T-cell (primary cell): ENCODE measurements at places on chromosomes 6 and 20.

DNA sequence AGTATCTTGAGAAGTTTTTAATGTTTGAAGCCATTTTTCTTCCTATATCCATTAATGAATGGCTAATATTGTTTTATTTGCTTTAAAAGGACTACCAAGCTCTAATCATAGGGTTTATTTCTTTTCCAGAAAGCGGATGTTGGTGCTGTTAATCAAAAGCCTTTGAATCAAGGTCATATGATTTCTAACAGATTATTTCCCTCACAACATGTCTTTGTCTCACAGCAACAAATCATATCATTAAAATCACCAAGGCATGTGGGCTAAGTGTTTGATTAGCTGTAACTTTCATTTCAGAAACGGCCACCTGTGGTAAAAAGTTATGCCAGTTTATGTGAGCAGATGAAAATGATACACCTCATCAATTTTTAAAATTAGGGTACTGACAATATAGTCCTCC is 21.7 kb downstream of the TRAF3IP2 start:
- no peaks in the 10 kb centered on the region for H3K27me3 ChIP-seq
- no peak overlapping the region for H3K4me3 ChIP-seq
- no peak for DNase-seq
- no peak overlapping the region for H3K27ac ChIP-seq
- peaks cover 11% of the 10 kb centered on the region for H3K36me3 ChIP-seq

DNA sequence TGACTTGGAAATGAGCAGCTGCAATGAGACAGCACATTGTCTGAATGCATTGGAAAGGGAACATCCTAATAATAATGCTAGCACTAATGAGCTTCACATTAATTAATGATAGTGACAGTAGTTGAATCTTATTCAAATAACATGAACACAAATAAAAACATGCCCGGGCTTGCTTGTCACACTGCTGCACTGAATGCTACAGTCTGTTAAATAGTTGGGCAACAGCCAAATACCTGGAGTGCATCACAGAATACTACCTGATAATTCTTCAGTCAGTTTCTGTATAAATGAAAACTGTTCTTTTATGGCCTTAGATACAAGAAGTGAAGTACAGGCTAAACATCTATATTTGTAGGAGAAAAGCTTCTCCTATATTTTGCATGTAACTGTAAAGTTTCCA is 458.7 kb downstream of the RNF144B start:
- DNase-seq: no peak
- H3K27ac ChIP-seq: no peak overlapping the region
- H3K4me3 ChIP-seq: no peak overlapping the region
- H3K4me1 ChIP-seq: no peaks in the 10 kb centered on the region

DNA sequence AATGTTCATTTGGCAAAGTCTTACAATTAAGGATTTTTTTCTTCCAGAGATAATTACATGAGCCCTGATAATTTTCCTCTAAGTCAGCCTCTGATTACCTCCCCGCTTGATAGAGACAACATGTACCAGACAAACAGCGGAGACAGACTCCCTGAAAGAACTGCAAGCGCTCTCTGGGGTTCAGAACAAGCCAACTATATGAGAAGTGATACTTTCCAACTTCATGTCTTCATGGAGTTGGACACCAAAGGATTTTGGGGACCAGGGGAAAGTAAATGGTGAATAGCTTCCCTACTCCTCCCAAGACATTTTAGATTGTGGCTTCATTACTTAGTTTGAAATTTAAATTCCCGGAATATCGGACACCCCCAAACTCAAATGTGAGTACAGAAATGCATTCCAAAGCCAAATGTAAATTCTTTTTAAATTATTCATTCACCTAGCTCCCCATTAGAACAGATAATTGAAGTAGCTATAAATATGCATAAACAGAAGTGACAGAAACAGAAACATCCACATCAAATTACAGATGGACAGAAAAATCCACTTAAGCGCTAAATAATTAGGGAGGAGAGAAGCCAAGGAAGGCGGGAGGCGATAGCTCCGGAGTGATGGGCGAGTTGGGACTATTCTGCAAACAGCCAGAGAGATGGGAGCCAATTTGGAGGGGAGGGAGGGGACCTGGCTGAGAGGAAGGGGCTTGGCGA is 129.7 kb upstream of the AKAP12 start:
- H3K27me3 ChIP-seq: peaks cover 11% of the 10 kb centered on the region
- no peaks in the 10 kb centered on the region for H3K36me3 ChIP-seq
- H3K27ac ChIP-seq: no peak overlapping the region

DNA sequence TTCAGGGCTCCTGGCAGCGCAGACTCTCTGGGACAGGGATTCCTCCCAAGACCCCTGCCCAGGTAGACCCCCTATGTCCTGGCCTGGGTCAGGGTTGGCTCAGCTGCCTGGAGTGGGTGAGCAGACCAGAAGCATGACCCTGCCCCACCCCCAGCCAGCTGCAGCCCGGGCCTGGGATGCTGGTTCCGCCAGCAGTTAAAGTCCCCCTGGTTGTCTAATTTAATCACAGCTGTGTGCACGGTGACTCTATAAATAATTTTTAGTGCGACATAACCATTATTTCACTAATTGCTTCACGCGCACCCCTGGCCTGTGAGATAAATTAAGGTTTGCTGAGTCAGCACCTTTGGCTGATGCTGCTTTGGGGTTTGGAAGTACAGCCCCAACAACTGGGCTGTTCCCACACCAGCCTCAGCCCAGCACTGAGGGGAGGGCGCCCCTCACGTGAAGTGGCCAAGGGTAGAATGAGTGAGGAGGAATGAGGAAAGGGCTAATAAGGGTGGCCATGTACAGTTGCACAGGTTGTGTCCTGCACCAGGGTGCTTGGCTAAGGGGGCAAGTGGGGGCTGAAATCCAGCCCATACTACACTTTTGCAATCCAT is 26.1 kb upstream of the CDH22 start:
- H3K36me3 ChIP-seq: no peaks in the 10 kb centered on the region
- H3K4me3 ChIP-seq: no peak overlapping the region
- peaks cover 85% of the 10 kb centered on the region for H3K27me3 ChIP-seq
- H3K4me1 ChIP-seq: no peaks in the 10 kb centered on the region
- DNase-seq: no peak

DNA sequence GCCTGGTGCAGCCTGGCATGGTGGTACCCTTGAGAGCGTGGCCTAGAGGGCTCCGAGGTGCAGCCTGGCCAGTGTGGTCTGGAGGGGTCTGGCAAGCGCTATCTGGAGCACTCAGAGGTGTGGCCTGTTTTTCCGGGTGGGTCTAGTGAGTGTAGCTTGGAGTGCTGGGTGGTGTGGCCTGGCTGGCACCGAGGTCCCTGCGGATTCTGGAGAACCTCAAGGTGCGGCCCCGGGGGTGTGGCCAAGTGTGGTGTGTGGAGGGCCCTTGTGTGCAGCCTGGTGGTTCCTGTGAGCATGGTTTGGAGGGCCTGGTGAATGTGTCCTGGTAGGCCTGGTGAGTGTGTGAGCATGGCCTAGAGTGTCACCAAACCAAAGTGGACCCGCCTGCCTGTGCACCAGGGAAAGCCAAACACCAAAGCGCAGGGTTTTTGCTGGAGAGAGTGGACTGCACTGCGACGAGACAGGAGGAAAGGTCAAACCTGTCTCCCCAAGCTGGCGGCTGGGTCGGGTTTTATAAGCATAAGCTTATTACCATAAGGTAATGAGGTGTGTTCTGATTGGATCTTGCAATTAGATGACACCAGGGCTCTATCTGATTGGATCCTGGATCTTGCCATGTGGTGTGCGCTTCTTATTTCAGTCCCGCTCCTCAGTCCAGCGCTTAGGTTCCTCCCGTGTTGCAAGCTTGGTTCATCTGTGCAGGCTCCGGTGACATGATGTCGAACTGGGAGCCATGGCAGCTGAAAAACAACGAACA is 35.7 kb downstream of the IGF2R start:
- no peak overlapping the region for H3K4me3 ChIP-seq
- H3K27ac ChIP-seq: peak overlapping the region; percentile 3
- no peaks in the 10 kb centered on the region for H3K27me3 ChIP-seq
- no peak for DNase-seq
- peaks cover 6% of the 10 kb centered on the region for H3K4me1 ChIP-seq

DNA sequence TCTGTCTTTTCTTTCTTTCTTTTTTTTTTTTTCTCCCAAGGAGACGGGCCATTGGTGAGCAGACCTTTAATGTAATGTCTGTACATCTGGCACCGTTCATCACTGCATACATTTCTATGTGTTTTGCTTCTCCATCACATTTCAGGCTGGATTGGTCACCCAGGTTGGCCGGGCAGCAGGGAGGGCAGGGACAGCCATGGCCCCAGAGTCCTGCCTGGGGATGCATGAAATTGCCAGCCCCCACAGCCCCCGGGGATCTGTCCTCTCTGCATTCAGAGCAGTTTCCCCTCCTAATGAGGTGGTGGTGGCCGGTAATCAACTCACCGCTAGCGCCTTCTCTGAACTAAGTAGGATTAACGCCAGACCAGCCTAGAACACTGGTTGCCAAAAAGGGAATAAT is 50.4 kb downstream of the APCDD1L start:
- no peak overlapping the region for H3K27ac ChIP-seq
- H3K4me1 ChIP-seq: no peaks in the 10 kb centered on the region
- no peaks in the 10 kb centered on the region for H3K36me3 ChIP-seq
- no peaks in the 10 kb centered on the region for H3K27me3 ChIP-seq

GRCh38 chr20:49539481-49540231 is 28.3 kb downstream of the PTGIS start:
- peaks cover 35% of the 10 kb centered on the region for H3K27me3 ChIP-seq
- H3K4me1 ChIP-seq: no peaks in the 10 kb centered on the region
- H3K4me3 ChIP-seq: no peak overlapping the region

GRCh38 chr6:96066376-96066775 is 50.6 kb downstream of the FUT9 start:
- H3K4me3 ChIP-seq: no peak overlapping the region
- DNase-seq: no peak
- no peaks in the 10 kb centered on the region for H3K27me3 ChIP-seq
- H3K36me3 ChIP-seq: no peaks in the 10 kb centered on the region
- H3K4me1 ChIP-seq: no peaks in the 10 kb centered on the region
- no peak overlapping the region for H3K27ac ChIP-seq

- no peak overlapping the region for H3K27ac ChIP-seq
- no peak overlapping the region for H3K4me3 ChIP-seq
- H3K36me3 ChIP-seq: no peaks in the 10 kb centered on the region
- no peaks in the 10 kb centered on the region for H3K27me3 ChIP-seq
These were observed 16.4 kb downstream of the SPTLC3 start for GRCh38 chr20:13025181-13025580.

GRCh38 chr6:13979284-13980171 is 54.8 kb downstream of the RNF182 start:
- H3K27me3 ChIP-seq: no peaks in the 10 kb centered on the region
- no peaks in the 10 kb centered on the region for H3K36me3 ChIP-seq
- no peaks in the 10 kb centered on the region for H3K4me1 ChIP-seq
- no peak overlapping the region for H3K27ac ChIP-seq
- no peak for DNase-seq

GRCh38 chr6:114523508-114523907 is 180.7 kb upstream of the HS3ST5 start:
- no peaks in the 10 kb centered on the region for H3K27me3 ChIP-seq
- no peak for DNase-seq
- H3K27ac ChIP-seq: no peak overlapping the region
- H3K4me3 ChIP-seq: no peak overlapping the region

DNA sequence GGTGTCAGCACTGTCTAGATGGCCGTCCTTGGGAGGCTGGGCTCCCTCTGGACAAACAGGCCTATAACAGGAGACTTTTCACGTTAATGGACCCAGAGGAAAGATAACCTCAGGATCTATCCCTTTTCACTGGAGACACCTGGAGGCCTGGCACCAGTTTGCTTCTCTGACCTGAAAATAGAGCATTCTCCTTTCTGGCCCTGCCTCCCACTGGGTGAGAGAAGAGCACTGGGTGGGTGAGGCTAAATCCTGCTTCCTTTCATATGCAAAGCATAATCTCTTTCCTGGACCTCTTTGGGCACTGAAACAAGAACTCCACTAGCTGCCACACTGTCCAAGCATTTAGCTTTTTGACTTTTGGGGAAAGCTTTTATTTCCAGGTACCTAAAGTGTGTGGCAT is 78.3 kb downstream of the FOXO3 start:
- no peaks in the 10 kb centered on the region for H3K36me3 ChIP-seq
- H3K4me3 ChIP-seq: no peak overlapping the region
- peaks cover 18% of the 10 kb centered on the region for H3K4me1 ChIP-seq
- no peak overlapping the region for H3K27ac ChIP-seq
- DNase-seq: no peak

GRCh38 chr6:116016846-116017545 is 43.7 kb downstream of the FRK start:
- no peaks in the 10 kb centered on the region for H3K36me3 ChIP-seq
- H3K27me3 ChIP-seq: no peaks in the 10 kb centered on the region
- no peak for DNase-seq
- H3K4me3 ChIP-seq: no peak overlapping the region
- H3K4me1 ChIP-seq: no peaks in the 10 kb centered on the region
- H3K27ac ChIP-seq: no peak overlapping the region

DNA sequence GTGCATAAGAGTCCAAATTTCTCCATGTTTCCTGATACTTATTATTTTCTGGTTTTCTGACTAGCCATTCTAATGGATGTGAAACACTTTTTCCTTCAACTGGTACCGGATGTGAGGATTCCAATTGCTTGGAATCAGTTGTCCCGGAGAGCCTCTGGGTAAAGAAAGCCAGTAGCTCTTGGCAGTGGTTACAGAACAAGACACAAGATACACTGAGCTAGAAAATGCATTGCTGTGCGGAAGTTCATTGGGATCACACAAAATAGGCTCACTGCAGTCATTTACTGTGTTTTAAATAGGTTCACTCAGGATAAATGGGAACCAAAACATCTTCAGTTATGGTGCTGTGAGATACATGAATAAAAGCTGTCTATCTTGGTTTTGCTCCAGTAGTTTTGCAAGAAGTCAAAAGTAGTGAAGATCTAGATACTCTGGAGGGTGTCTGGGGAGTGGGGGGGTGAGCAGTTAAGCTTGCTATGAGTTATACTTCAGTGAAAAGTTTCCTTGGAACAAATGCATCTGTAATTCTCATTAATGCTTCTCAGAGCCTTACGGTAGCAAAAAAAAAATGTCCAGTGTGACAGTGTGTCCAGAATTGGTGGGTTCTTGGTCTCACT is 54.4 kb upstream of the RNF182 start:
- H3K4me3 ChIP-seq: no peak overlapping the region
- H3K27ac ChIP-seq: no peak overlapping the region
- DNase-seq: no peak
- peaks cover 11% of the 10 kb centered on the region for H3K4me1 ChIP-seq
- H3K36me3 ChIP-seq: no peaks in the 10 kb centered on the region

GRCh38 chr6:43129434-43130194 is 41.5 kb upstream of the SRF start:
- H3K27me3 ChIP-seq: no peaks in the 10 kb centered on the region
- H3K27ac ChIP-seq: no peak overlapping the region
- H3K4me3 ChIP-seq: no peak overlapping the region
- DNase-seq: no peak
- H3K4me1 ChIP-seq: no peaks in the 10 kb centered on the region

DNA sequence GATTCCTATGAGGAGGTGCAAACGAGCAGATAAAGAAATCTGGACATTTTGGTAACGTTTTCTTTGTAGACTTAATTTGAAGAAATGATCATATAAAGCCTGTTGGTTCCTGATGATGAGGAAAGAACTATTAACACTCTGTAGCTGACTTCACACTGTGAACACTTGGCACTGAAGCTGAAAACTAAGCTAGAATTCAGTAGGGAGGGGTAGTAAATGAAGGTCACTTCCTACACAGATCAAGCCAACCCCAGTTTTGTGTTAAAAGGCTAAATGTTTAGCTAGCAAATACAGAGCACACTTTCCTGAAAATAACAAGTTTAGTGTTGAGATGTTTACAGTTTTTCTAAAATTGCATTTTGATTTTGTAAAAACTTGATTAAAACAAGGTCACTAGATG is 296.2 kb upstream of the PRDM1 start:
- no peak overlapping the region for H3K4me3 ChIP-seq
- H3K36me3 ChIP-seq: no peaks in the 10 kb centered on the region
- H3K27me3 ChIP-seq: peaks cover 8% of the 10 kb centered on the region
- DNase-seq: no peak

- DNase-seq: peak; percentile 28
- H3K27me3 ChIP-seq: no peaks in the 10 kb centered on the region
- H3K27ac ChIP-seq: no peak overlapping the region
- H3K4me3 ChIP-seq: no peak overlapping the region
These were observed 9.7 kb upstream of the TNFRSF6B start for GRCh38 chr20:63686492-63687321.
